A673 (cell line): ENCODE measurements at places on chromosomes 7 and 10. TPM values are rescaled to one million over a fixed set of nuclear protein-coding genes. Genes with fewer than 3 reads are reported as not detected.
A peak's percentile ranks its signal among the peaks of the same experiment; 100 is the strongest.

GRCh38 chr7:43768887-43769272 is 10.4 kb downstream of the BLVRA start:
- H3K27me3 ChIP-seq = no peaks in the 10 kb centered on the region
- no peaks in the 10 kb centered on the region for H3K4me1 ChIP-seq
- H3K36me3 ChIP-seq = no peaks in the 10 kb centered on the region
- no peak overlapping the region for H3K4me3 ChIP-seq
- H3K27ac ChIP-seq = no peak overlapping the region

- no peak overlapping the region for H3K4me3 ChIP-seq
- no peak overlapping the region for H3K27ac ChIP-seq
- H3K36me3 ChIP-seq = no peaks in the 10 kb centered on the region
- H3K4me1 ChIP-seq = peaks cover 11% of the 10 kb centered on the region
- H3K27me3 ChIP-seq = no peaks in the 10 kb centered on the region
Observed at GRCh38 chr7:29046978-29047377, 88.8 kb upstream of the TRIL start.

DNA sequence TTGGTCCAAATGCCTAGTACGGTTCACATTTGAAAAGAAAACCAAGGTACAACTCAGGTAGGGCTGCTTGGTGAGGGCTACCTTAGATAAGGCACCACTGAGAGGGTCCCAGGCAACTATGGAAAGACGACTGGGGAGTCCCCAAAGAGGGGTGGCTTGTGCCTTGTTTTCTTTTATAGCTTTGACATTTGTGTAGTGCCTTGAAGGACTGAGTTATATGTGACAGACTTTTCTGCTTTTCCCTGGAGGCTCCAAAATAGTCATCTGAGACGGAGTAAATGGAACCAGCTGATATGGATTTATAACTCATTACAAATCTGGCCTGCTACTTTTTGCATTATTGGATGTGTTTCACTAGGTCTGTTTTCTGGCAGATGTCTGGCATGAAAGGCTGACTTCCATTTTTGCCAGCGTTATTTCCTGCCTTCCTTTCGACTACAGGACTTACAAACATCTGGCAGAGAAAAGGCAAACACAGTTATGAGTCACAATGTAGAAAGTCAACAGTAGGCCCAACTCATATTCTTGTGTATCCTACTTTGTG is 88.2 kb upstream of the IMMP2L start:
- H3K27ac ChIP-seq = peak overlapping the region; percentile 50
- H3K36me3 ChIP-seq = no peaks in the 10 kb centered on the region
- H3K4me1 ChIP-seq = peaks cover 8% of the 10 kb centered on the region
- peak; percentile 56 for DNase-seq
- no peak overlapping the region for H3K4me3 ChIP-seq
- no peaks in the 10 kb centered on the region for H3K27me3 ChIP-seq

DNA sequence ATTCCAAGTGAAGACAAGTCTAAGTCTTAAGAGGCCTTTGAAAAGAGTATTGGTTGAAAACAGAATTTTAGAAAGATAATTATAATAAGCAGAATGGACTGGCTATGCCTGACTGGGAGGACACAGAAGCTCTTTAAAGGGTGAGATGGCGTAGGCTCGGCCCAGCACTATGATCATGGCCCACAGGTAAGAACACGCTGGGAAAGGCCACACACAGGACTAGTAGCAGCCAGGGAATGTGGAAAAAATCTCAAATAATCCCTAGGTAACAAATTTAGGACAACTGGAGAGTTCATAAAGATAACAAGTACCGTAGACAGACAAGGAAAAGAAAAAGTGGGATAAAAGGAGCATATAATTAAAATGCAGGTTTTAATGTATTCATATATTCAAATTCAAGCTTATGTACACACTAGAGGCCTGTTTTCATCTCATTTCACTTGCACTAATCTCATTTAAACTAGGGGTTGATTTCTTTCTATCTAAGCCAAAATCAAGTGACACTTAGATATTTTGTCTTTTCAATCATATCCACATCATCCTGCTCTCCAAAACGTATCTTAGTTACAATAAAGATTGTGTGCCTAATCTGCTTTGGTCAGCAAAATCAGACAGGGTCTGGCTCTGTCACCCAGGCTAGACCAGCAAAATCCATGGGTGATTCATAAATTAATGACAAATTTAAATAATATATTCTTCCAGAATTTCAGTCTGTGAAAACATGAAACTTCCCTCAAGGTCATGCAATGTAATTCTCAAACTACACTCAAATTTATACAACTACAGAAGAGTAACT is 53.0 kb downstream of the EZH2 start:
- no peak overlapping the region for H3K4me3 ChIP-seq
- no peak for DNase-seq
- H3K27ac ChIP-seq = peak overlapping the region; percentile 40

DNA sequence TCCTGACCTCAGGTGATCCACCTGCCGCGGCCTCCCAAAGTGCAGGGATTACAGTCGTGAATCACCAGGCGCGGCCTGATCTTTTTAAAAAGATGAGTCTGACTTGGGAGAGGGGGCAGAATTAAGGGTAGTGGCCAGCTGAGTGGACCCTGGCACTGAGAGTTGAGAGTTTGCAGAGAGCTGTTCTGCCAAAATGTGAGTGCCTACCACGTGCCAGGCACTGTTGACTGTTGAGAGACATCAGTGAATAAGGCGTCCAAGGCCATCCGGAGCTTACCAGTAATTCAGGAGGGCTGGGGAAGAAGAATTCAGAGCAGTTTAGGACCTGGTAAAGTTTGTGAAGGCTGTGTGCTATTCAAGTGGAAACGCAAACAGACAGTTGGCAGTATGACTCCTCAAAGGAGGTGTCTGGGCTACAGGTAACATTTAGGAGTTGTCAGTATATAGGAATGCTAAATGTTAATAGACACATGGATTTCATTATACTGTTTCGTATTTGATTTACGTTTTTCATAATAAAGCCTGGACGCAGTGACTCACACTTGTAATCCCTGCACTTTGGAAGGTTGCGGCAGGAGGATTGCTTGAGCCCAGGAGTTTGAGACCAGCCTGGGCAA is 1.5 kb downstream of the NIPSNAP2 start:
- H3K4me1 ChIP-seq = peaks cover 5% of the 10 kb centered on the region
- no peaks in the 10 kb centered on the region for H3K27me3 ChIP-seq
- H3K4me3 ChIP-seq = peak overlapping the region; percentile 96
- peak; percentile 12 for DNase-seq

EPO gene
- total RNA-seq = 0.21 TPM in 1 of 2 replicates, not detected in the other

TMEM236 gene
- total RNA-seq = 0.06 and 0.13 TPM in 2 replicates
